Retina (tissue), 1 donor: ENCODE measurements at places on chromosomes 7 and 10.

- DNase-seq = no peak
Measured at GRCh38 chr10:35706959-35707358, 64.9 kb upstream of the FZD8 start.

DNA sequence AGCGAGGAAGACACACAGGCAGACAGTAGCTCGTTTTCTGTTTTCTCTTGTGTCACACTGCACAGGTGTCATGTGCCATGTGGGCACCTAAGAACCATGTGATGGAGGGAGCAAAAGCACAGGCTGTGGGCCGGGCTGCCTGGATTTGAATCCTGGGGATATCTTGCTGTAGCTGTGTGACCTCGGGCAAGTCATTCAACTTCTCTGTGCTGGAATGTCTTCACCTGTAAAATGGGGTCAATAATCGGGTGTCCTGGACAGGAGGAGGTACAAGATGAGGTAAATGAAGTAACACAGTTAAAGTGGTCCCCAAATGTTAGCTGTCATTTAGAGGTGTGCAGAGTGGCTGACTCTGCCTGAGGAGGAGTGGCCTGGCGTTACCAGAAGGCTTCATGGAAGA is 246.9 kb downstream of the RPS24 start:
- DNase-seq = no peak

DNA sequence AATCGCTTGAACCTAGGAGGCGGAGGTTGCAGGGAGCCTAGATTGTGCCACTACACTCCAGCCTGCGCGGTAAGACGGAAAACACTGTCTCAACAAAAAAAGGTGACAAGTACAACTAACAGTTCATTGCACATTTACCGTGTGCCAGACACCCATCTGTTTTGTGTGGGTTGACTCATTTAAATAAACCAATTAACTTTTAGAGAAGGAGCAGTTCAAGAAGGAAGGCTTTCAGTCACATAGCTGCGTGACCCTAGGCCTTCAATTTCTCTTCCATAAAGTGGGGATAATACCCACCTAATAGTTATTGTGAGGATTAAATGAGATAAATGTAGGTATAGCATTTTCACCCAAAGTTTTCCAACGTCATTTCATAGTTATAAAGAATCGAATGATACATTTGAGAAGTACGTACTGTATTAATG is 52.3 kb upstream of the KDM7A start:
- DNase-seq = no peak

- DNase-seq = no peak
Measured at GRCh38 chr10:29784175-29784773, 149.5 kb upstream of the SVIL start.

- no peak for DNase-seq
Measured at GRCh38 chr7:119783799-119784198, 489.2 kb upstream of the KCND2 start.

DNA sequence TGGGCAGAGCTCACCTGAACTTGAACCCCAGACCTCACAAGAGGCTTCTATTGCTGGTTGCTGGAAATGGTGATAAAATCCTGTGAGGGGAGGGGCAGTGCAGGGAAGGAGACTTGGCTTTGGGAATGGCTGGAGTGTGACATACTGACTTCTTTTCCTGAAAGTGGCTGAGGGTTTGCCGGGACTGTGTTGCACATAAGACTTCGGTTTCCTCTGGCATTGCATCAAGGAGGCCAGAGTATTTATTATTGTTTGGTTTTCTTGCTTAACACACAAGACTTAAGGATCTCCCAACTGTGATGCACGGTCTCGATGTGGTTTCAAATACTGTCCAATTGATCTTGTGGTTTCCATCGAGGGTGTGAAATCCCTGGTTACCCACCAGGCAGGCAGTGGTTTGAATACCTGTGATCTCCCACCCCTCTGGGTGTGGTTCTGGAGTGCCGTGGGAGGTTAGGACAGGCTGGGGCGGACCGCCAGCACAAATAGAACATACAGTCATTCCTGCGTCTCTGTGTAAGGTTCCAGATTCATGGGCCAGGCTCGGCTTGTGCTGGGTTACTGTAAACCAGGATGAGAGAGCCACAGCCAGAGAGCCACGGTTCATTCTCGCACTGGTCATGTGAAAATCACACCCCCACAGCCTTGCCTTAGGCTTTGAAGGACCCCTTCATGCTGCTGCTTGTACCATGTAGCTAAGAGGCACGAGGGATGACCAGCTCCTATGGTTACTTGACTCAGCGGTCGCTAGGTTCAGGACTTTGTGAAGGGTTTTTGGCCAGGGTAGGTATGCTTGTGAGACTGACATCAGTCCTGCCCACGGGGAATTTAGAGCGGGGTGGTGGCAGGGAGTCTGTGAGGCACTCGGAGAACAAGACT is 39.2 kb downstream of the WBP1L start:
- DNase-seq = no peak

DNA sequence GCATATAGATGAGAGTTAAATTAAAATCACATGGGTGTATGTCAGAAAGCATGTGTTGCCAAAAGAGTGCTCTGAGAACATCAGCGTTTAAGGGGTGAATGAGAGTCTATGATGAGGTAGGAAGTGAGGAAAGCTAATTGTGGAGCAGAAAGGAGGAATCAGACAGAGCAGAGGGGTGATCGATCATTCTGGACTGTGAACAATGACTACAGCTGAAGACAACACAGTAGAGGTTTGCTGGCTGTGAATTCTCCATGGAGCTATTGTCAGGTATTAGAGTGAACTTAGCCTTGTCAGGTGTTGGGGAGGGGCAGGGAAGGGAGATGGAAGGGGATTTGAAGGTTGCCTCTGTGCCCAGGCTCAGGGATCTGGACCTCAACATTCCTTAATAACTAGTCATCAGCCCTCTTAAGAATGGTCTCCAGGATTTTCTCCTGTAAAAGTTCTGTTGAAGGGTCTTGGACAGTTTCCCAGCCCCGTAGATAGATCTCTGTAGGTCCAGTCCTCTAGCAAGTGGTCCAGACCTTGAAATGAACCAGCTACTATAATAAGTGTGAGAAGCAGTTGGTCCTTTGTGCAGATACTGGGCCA is 57.1 kb downstream of the KIF5B start:
- DNase-seq = no peak

DNA sequence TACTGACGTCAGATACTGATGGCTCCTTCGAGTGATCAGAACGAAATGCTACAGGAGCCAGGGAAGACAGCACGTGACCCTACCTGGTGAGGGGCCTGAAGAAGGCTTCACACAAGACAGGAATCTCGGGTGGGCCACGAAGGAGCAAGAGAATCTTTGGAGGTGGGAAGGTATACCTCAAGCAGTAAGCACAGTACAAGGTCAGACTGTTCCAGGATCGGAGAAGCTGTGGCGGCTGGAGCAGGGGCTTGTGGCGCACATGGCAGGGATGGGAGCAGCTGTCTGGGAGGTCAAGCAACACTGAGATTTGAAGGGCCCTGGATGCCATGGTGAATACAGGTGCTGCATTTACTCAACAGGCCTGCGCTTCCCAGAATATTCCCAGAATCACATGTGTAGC is 45.4 kb downstream of the C10orf143 start:
- DNase-seq = no peak

DNA sequence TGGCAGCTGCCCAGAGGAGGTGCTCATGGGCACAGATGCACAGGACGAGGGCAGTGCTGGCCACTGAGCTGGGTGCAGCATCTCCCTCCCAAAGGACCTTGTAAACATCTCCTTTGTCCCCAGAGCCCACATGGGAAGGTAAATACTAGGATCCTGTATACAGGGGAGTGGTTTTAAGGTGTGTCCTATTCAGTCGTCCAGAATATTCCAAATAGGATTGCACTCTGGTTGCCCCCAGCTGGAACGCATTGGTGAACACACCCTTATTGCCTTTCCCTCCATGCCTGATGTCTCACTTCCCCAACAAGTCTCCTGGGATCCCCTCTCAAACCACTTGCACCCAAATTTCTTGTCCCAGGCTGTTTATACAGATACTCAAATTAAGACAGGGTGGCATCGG is 152.0 kb upstream of the PCBD1 start:
- DNase-seq = no peak

DNA sequence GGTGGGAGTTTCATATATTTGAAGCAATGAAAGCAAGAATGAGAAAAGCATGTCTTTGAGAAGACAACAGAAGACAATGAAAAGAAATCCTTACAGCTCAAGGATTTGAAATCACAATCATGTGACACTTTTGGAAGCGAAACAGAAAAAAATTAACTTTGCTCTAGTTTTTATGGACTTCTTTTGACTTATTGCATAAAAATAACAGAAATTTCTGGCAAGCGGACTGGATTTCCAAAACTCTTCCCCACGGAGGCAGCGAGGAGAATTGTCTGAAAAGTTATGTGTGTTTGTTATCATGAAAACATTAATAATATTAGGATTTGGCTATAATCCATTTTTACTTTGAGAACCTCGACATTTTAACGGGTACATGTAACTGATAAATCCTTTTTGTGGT is 223.3 kb downstream of the LRMDA start:
- no peak for DNase-seq

DNA sequence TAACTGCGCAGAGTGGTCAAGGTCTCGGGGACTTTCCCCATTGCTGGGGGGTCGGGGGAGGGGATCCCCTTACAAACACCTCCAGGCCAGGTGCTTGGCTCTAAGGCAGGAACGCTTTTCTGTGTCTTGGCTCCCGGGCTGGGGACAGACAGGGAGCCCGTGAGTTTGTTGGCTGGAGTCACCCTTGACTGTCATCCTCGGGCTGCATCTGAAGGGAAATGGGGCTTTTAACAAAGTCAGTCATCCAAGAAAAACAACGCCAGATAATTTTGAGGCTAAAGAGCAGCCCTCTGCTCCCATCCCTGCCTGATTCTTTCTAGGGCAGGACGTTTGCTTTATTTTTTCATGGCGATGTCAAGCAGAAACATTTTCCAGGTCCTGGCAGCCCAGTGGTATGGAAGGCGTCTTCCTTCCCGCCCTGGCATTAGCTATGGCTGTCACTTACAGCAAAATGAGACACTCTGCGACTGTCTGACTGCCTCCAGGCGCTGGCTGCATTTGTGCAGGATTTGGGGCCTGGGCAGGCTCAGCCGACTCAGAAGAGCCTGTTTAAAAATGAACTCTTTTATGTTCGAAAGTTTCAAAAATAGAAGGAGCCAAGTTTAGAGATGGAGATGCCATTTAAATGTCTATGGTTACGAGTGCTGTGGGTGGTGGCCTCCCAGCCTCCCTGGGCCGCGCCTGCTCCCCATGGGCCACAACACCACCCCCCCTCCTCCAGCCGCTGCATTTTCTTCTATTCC is 54.7 kb upstream of the TNS3 start:
- peak; percentile 69 for DNase-seq

- no peak for DNase-seq
Measured at GRCh38 chr10:26044141-26044749, 110.2 kb downstream of the MYO3A start.

GRCh38 chr10:97399843-97400545 is 1.1 kb downstream of the RRP12 start:
- DNase-seq = peak; percentile 22

GRCh38 chr10:124353896-124354295 is 64.8 kb downstream of the OAT start:
- peak; percentile 32 for DNase-seq

GRCh38 chr10:96334616-96335526 is 23.9 kb downstream of the OPALIN start:
- DNase-seq = peak; percentile 44

DNA sequence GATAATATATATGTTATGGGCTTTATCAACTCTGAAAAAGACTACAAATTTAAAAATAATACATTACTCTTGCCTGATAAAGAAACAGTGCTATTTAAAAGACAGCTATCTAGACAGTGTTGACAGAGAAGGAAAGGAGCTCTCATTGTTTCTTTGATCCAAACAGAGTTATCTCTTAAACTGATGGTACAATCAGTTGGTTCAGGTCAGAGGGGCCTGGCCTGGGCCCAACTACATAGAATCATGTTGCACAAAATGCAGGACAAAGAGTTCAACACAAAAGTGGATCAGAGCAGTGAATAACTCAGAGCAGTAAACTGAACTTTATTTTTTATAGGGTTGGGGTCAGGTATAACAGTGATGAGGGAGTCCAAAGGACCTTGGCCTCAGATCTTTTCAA is 33.8 kb upstream of the SEMA3D start:
- no peak for DNase-seq

GRCh38 chr10:91006752-91007346 is 86.0 kb upstream of the ANKRD1 start:
- no peak for DNase-seq

DNA sequence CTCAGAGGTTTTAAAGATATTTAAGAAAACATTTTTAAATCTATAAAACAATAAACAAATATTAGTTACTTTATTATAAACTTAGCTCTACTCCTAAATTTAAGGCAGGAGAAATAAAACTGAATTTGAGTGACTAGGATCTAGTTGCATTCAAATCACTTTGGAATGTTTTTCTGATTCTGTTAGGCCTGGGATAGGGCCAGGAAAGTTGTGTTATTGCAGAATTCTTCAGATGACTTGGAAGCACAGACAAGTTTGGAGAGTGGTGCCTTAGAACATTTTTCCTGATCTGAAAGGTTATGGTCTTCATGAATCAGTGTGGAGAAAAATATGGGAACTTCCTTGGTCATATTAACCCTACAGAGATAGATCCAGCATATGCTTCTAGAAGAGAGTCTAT is 15.6 kb upstream of the SLC25A13 start:
- no peak for DNase-seq
